ENCODE measurements at places on chromosomes 6 and 20.

DNA sequence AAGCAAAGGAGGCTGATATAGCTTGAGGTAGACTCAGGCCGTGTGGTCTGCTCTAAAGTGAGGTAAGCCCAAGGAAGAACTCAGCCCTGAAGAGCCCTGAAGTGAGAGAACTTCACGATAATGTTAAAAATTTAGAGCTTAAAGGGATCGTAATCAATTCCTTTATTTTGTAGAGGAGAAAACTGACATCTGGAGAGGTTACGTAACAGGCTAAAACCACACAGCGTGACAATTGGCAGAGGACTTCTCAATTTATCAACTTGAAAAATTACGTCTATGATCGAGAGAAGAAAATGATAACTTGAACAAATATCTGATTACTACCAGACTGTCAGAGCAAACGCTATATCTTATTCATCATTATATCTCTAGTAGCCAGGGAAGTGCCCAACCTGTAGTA lies 121.8 kb upstream of the FOXO3 start:
- DNase-seq, result no peak

DNA sequence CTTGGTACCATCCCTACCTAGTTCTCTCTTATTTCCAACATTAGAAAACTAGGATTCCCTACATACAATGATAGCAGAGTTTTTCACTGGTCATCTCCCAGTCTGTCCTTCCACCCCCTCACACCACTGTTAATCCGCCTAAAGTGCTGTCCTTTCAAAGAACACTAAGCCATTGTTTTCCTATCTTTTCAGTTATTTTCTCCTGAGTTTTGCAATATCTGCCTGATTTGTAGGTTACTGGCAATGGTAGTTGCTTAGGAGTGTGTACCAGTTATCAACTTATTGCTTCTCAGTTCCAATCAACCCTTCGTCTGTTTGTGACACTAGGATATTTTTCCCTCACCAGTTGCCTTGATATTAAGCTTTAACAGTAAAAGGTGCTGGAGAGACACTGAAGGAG lies 135.0 kb downstream of the EPM2A start:
- DNase-seq, result no peak

GRCh38 chr20:25600632-25601031 lies 15.3 kb upstream of the NINL start:
- peak; percentile 19 for DNase-seq

- no peak for DNase-seq
Measured at GRCh38 chr6:71481801-71482200, 193.2 kb downstream of the OGFRL1 start.

GRCh38 chr20:21725892-21726291 lies 20.4 kb downstream of the PAX1 start:
- no peak for DNase-seq

GRCh38 chr6:152375197-152375596 lies 262.0 kb downstream of the SYNE1 start:
- DNase-seq, result no peak

DNA sequence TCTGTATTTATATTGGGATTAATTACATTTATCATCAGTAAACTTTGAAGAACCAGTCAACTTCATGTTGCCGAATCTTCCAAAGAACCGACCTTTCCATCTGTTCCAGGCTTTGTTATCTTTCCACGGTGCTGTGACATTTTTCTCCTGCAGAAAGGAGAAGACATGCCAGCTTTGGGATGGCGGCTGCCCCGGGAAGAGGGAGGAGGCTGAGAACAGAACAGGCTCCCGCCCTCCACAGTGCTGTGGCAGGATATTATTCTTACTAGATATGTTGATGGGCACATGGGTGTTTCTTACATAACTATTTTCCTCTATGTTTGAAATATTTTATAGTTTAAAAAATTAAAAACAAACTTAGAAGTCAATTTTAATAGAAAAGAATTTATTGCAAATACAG lies 44.9 kb downstream of the GINS1 start:
- no peak for DNase-seq

- DNase-seq, result no peak
Measured at GRCh38 chr6:41757271-41757670, 10.1 kb upstream of the PGC start.

GRCh38 chr6:30510419-30511168 lies 21.3 kb downstream of the HLA-E start:
- DNase-seq, result no peak

- peak; percentile 65 for DNase-seq
Measured at GRCh38 chr6:105994118-105994590, 92.0 kb upstream of the PRDM1 start.

DNA sequence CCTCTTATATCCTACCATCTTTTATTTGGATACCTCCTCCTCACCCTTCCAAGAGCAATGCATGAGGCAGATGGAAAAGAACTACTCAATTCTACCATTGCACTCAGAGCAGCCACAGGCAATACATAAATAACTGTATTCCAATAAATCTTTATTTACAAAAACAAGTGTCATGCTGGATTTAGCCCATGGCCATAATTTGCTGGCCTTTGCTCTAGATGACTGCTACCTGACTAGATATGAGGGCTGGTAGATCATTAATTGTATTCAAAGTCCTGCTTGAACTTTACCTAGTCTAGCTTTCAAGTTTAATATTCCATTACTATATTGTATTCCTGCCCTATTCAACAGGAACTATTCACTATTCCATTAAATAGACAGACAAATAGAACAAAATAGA lies 37.1 kb downstream of the AFG1L start:
- DNase-seq, result no peak

DNA sequence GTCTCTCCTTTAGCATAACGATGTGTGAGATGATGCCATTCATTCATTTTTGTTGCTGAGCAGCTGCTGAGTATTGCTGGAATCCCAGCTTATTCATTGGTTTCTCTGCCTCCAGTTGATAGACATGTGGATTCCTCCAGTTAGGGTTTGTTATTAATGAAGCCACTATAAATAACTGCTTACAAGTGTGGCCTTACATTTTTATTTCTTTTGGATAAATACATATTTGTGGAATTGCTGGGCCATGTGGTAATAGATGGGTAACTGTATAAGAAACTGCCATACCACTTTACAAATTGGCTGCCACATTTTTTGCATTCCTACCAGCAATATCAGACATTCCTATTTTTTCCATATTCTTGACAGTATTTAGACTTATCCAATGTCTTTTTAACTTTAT lies 2.6 kb upstream of the HLA-B start:
- peak; percentile 26 for DNase-seq

DNA sequence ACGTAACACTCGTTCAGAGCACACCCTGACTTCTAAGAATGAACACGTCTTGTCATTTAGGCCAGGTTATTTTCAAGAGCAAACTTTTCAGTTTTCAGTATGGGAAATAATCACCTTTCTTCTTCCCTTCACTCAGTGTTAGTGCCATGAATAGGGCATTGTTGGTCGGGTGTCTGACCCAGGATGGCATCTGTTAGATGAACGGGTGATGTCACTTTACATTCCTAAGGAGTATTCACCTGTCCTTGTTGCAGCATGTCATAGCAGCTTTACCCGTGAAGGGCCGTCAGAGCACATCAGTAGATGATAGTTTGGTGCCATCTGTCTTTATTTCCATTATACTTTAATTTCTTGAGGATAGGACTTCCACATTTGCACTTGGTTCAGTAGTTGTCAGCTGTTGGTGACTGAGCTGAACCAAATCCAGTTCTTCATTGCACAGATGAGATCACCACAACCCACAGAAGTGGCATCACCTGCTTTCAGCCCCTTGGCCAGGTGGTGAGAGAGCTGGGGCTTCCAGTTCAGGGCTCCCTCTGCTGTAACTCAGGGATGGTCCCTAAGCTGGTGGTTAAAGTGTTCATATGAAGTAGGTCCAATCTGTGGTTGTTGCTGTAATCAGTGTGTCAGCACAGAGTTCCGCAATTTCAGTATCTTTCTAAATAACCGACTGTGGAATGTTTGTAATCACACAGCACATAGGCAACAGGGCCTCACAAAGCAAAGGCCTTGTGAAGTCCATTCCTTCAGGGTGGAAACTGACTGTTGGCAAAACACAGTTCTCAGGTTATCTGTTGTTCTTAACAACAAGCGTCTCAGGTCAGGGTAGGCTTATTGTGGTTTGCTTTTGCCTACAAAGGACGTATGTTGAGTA lies 68.2 kb downstream of the FAM120B start:
- no peak for DNase-seq

GRCh38 chr6:2819978-2820377 lies 21.7 kb downstream of the SERPINB1 start:
- no peak for DNase-seq

DNA sequence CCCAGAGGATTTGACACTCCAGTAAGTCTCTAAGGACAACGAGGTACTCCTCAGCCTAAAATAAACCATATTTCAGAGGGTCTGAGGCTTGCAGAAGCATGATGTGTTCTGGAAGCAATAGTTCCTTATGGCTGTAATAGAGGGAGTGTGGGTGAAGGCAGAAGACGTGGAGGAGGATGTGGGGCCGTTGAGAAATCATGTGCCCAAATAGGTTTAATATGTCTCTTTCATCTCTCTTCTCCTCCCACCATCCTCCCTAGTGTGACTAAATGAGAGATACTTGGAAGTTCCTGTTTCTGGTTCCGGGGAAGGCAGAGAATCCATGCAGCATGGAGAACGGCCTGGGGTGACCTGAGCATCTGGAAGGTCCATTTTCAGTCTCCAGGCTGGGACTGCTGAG lies 174.0 kb upstream of the RSPO3 start:
- DNase-seq, result no peak

GRCh38 chr6:36755435-36756348 lies 58.1 kb downstream of the RAB44 start:
- peak; percentile 47 for DNase-seq

DNA sequence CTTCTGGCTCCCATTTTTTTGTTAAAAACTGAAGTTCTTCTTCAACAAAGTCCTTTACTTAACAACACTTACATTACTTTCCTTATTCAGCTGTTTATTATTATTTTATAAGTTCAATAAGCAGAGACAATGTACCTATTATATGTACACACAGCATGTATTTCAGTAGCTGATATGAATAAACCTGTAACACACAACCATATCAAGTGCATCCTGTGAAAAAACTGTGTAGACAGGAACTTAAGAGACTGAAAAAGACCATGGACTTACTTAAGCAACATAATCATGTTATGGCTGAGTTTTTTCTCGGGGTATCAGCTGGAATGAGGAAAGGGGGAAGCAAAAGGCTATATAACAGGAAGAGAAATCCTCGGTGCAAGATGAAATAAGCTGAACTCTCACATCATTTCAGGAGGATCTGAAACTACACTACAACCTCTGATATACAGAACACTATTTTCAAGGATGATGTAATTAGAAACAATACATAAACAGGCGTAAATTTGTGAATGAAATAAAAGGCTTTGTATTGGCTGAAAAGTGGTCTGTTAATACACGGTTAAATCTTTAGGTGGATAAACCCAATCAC lies 70.9 kb downstream of the REV3L start:
- no peak for DNase-seq

GRCh38 chr20:46260480-46260879 lies 47.8 kb downstream of the CDH22 start:
- DNase-seq, result no peak

DNA sequence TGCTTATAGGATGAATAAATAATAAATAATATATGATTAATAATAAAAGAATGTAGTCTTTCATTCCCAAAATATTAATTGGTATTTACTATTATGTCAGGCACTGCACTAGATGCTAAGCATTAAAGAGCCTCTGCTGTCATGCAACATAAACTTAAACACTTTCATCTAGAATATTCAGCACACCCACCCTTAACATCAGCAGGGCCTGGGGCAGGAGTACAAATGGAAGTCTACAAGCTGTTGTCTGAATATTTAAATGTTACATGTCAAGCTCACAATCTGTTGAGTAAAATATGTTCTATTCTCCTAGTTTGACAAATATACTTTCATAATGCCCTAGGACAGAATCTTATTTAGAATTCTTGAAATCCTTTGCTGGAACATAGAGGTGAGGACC lies 395.1 kb downstream of the EPM2A start:
- no peak for DNase-seq

DNA sequence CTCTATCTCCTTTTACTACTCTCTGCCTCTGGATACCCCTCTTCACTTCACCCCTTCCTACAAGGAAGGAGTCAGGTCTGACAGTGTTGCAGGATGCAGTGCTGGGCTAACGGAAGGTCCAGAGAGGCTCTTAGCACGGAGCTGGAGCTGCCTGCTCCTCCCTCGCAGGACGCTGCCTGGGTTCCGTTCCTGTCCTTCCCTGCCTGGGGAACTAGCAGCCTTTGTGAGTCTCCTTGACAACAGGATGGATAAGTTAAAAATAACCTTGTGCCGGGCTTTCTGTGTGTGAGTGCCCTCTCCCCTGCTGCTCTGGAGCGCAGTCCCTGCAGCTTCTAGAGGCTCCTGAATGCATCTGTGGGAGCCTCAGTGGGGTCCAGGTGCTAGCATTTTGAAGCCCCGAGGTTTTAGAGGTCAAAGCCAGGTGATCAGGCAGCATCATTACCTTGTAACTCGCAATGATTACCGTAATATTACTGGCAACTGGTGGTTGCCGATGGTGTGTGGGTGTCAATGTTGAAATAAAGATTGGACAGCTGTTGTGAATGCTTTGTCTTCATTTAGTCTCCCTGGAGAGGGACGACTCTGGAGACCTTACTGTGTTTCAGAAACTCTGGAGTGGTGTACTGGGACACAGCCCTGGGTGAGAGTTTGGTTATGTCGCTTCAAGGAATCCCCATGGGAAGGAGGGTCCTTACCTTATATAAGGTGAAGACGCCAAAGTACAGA lies 44.4 kb downstream of the CDS2 start:
- no peak for DNase-seq

- DNase-seq, result no peak
Measured at GRCh38 chr6:40896696-40897095, 142.3 kb downstream of the UNC5CL start.

DNA sequence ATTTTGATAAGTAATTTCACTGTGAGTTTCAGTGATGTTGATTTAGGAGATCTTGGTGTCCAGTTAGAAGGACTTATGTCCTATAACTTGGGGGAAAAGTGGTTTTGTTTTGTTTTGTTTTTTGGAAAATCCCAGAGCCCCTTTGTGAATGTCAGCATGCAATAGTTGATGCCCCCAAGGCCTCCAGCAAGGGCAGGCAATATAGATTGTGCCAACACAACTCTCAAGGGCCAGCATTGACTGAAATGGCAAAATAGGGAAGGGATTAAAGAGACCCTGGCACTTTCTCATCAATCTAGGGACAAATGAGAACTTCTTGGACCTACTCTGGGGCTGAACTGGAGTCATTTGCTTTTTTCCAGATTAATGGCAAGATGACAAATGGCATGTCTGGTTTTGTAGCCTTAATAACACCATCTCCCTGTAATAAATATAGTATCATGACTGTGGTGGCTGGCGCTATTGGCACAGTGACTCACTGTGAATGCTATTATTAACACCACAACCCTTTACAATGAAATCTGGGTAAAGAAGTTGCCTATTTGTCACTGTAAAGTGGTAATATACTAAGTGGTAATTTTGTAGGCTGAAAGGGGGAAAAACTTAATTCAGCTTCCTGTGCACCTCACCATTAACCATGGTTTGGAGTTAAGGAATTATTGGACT lies 51.8 kb downstream of the ABRACL start:
- peak; percentile 34 for DNase-seq

GRCh38 chr6:299104-299980 lies 7.1 kb downstream of the DUSP22 start:
- no peak for DNase-seq

GRCh38 chr6:142374965-142375733 lies 73.3 kb downstream of the ADGRG6 start:
- peak; percentile 99 for DNase-seq
